Mammary epithelial cell (primary cell): ENCODE measurements at places on chromosomes 6 and 20. TPM values are rescaled to one million over a fixed set of nuclear protein-coding genes. Genes with fewer than 3 reads are reported as not detected.

SAMD3 gene
- total RNA-seq = not detected

DNA sequence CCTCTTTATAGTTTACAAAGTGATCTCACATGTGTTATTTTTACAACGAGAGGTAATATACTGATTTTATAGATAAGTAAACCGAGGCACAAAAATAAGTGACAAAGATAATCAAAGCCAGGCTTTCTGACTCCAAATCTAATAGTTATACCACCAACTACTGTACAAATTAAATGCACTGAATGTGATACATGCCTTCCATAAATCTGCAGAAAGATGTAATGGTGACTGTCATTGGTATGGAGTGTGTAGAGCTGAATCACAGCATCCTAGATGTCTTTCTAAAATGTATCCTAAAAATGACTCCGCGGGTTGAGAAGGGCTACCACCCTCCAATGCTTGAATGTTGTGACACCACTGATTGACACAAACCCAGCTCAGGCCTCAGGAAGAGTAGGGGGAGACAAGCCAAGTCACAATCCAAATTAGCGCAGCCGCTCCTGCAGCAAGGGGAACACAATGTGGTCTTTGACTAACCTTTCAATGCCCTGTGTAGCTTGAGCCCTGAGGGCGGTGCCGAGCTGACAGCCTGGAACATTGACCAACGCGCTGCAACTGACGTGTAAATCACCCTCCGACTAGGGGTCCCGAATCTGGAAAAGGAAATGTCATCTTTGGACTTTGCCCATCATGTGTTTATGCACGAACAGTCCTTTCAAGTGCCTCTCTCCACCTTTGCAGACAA is 136.8 kb downstream of the OLIG3 start:
- no peak for DNase-seq

GRCh38 chr6:167735084-167735950 is 91.4 kb upstream of the AFDN start:
- DNase-seq = no peak

GRCh38 chr20:20946122-20946759 is 159.9 kb downstream of the LINC00237 start:
- peak; percentile 14 for DNase-seq

DNA sequence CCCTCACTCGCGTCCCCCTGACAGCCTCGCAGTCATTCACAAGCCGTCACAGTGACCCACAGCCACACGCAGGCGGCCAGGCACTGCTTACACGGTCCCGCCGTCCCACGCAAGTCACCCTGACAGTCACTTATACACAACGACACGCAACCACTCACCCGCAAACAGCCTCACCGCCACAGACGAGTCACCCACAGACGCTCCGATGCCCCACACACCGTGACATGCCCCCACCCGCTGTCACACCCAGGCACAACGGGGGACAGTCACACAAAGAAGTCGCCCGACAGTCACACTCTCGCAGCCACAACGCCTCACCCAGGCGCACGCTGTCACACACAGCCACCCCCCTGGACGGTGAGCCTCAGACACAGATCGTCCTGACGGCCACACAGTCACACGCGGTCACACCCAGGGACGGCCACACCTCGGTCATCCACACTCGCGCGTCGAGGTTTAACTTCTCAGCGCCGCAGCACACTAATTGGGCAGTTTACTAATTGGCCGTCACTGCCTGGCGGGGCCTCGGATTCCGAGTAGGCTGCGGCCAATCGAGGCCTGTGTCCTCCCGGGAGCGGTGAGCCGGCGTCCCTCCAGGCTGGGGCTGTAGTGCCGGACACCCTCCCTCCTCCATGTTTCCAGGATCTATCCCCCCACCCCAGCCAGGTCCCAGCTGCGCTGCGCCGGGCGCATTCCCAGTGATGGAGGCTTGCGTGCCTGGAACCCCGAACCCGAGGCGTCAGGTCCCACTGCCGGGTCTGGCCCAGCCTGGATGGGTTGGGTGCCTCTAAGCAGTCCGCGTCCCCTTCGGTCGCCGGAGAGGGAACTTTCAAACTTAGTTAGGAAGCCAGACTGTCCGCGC is 790 bp downstream of the TOX2 start:
- DNase-seq = no peak

GRCh38 chr20:56634307-56634706 is 5.2 kb downstream of the TFAP2C start:
- DNase-seq = peak; percentile 29

GRCh38 chr6:10030942-10031537 is 383.8 kb downstream of the TFAP2A start:
- peak; percentile 16 for DNase-seq

- no peak for DNase-seq
These were observed 3.4 kb downstream of the HLA-F start for GRCh38 chr6:29726571-29727194.

DNA sequence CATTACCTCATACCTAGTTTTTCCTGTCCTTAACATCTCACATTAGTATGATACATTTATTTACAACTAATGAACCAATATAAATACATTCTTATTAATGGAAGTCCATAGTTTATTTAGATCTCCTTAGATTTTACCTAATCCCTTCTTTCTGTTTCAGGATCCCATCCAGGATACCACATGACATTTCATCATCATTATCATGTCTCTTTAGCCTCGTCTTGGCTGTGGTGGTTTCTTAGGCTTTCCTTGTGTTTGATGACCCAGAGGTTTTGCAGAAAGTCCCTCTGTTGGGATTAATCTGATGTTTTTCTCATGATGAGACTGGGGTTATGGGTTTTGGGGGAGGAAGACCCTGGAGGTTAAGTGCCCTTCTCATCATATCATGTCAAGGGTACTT is 89.3 kb upstream of the IYD start:
- DNase-seq = no peak

DNA sequence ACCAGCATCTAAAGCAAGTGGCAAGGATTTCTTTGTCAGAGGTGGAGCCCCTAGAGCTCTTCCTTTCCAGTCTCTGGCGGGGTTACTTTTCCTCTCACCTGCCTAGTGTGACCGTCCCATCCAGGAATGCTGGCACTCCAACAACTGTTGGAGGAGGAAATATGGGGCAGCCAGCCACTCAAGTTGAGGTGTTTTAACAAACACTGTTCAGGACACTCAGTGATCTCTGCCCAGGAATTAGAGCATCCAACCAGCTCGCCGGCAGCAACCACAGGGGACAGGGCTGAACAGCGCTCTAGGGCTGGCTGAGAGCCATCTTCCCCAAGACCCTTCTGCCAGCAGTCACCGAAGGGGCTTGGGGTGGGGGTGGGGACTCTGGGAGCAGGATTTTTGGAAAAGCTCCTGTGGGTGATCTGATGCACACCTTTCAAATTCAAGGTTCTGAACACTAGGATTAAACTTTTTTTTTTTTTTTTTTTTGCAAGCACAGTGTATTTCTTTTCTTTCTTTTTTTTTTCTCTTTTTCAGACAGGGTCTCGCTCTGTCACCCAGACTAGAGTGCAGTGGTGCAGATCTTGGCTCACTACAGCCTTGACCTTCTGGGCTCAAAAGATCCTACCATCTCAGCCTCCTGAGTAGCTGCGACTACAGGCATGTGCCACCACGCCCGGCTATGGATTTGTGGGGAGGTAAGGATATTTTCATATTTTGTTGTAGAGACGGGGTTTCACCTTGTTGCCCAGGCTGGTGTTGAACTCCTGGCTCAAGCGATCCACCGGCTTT is 28.4 kb upstream of the KCNK16 start:
- DNase-seq = no peak
